Bronchial epithelial cell (primary cell): ENCODE measurements at places on chromosomes 11 and 22.

DNA sequence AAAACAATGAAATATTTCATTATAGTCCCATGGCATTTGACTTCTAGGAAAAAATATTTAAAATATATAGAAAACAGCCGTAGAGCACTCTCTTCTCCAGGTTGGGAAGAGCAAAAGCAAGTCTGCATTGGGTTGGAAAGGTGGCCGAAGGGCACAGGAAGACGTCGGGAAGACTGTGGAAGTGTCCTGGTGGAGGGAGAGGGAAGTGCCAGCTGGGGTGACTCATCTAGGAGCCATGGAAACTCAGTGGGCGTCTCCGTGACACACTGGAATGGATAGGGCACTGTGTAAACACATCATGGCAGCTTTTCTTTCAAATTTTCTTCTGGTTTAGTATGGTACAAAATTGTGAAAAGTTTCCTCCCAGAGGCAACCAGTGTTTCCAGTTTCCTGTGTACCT, 12.7 kb downstream of the GTPBP1 start:
- DNase-seq, result peak; percentile 88

GRCh38 chr22:40726514-40726913, 47.2 kb downstream of the MCHR1 start:
- no peak for DNase-seq

GRCh38 chr11:45149483-45150056, 3.1 kb downstream of the PRDM11 start:
- DNase-seq, result no peak

DNA sequence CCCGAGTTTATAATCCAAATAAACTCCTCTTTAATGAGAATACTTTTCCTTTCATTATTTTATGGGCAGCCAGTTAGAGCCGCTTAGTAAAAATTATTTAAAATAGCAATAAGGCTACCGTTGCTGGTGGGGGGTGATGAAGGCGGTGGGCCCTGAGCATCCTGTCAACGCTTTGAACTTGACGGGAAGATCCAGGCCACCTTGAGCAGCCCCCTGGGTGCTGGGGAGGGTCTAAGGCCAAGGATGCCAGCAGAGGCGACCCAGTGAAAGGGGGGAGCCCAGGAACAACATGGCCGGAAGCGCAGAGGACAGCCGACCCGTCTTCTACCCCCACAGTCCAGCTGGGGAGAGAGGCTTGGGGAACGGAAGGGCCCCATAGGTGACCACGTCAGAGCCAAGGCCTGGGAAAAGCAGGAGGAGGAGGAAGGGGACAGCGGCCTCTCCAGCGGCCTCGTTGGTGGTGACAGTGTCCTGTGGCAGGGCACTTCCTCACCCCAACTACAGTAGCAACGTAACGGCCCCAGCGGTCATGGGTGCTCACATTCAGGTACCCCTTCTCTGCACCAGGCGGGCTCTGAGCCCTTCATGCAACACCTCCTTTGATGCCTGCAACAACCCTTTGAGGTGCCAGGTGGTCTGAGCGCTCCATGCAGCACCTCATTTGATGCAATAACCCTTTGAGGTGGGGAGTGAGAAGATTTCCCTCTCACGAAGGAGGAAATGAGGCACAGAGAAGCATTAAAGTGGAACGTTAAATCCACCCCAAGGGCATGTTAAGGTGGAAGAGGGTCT, 695.3 kb downstream of the TBC1D22A start:
- DNase-seq, result no peak
